ENCODE measurements at places on chromosomes 12 and 14.

DNA sequence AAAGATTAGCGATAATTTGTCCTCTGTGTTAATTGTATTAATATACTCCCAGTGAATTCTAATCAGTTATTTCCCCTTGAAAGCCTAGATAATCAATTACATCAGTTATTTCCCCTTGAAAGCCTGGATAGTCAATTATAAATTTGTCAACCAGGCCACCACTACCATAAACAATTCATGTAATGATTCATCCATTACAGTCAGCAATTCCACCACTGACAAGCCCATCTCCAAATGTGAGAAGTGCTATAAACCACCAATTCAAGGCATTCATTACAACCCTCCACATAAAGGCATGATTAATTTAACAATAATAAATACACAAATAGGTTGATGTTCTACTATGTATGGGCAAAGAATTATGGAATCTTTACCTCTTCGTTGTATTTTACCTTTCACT is 40.9 kb downstream of the INTS13 start:
- no peak for DNase-seq

- no peak for DNase-seq
Observed at GRCh38 chr12:19005257-19005801, 124.2 kb upstream of the PLEKHA5 start.

DNA sequence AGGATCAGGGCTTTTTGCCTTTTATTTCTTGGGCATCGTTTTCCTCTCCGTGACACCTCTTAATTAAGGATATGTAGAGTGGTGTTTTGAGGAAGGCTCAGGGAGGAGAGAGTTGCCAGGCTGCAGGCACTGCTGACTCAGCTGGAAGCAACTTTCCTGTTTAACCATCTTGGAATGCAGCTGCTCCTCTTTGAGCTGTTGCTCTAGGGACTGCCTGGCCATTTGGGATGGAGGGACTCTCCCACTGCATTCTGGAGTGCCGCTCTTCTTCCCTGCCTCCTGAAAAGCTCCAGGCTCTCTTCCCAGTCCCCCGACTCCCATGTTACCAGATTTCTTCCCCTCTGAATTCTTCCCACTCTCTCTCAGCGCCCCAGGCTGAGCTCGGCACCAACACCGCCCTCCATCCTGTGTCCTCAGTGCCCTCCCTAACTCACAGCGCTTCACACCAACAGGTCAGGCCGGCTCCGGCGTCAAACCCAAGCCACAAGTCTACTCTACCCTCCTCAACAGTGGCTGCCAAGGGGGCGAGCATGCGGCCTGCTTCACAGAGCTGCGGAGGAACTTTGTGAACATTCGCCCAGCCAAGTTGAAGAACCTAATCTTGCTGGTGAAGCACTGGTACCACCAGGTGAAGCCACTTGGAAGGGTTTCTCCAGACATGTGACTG is 5.9 kb downstream of the OAS3 start:
- no peak for DNase-seq

DNA sequence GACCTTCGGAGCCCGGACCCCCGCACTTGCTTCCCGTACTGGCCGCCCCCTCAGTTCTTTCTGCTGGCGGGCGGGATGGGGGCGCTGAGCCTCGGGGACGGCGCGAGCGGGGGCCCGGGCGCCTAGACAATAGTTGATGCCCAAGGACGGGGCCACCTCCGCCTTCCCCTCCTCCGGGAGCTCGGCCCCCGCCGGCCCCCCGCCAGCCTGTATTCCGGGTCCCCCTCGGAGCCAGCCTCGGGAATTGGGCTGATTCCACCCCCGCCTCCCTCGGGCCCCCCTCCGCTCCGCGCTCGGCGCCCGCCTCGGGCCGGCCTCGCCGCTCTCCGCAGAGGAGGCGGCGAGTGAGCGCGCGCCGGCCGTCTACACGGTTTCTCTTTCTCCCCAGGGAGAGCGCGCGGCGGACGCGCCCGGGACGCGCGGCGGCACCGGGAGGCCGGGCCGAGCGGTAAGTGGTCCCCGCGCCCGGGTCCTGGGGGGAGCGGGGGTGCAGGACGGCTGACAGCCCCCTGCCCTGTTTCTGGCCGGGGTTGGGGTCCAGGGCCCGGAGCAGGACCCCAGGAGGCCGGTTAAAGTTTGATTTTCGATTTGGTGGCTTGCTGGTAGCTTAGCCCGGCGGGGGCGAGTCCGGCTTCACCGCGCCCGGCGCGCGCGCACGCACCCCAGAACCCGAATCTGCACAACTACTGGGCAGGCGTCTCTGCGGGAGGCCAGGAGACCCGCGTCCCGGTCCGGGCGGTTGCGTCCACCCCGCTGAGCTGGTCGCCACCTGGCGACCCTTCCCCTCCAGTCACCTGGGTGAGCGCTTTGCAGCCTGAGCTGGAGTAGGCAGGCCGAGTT is 413.7 kb downstream of the PCNX1 start:
- DNase-seq: peak; percentile 73

DNA sequence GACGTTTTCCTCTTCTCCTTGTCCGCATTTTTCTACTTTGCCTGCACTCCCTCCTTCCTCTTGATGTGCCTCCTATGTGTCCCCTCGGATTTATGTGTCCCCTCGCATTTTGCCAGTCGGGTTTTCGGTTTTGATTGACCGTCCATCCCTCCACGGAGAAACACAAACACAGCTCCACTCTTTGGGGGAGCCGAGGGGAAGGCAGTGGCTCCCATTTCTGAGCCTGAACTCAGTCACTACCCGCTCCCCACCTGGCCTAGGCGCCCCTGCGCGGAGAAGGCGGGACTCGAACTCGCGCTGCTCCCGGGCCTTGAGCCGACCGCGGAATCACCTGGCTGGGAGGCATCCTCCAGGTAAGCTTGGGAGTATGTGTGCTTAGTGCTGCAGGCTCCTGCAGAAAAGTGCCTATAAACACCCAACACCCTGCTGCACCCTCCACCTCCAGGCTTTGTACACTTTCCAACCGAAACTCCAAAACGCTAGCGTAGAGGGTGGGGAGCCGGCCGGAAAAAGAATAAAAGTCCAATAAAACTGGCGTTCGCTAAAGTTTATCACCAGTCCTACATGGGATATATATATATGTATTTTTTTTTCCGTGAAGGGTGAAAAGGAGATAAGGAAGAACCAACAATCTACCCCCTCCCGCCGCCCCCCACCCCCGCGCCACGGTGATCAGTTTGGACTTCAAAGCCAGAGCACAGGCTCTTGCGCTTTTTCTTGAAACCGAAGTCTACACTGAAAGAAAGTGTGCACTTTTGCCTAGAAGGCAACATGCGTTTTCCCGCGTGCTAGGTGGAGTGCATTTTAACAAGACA is 3.3 kb upstream of the CCND2 start:
- DNase-seq: peak; percentile 31

DNA sequence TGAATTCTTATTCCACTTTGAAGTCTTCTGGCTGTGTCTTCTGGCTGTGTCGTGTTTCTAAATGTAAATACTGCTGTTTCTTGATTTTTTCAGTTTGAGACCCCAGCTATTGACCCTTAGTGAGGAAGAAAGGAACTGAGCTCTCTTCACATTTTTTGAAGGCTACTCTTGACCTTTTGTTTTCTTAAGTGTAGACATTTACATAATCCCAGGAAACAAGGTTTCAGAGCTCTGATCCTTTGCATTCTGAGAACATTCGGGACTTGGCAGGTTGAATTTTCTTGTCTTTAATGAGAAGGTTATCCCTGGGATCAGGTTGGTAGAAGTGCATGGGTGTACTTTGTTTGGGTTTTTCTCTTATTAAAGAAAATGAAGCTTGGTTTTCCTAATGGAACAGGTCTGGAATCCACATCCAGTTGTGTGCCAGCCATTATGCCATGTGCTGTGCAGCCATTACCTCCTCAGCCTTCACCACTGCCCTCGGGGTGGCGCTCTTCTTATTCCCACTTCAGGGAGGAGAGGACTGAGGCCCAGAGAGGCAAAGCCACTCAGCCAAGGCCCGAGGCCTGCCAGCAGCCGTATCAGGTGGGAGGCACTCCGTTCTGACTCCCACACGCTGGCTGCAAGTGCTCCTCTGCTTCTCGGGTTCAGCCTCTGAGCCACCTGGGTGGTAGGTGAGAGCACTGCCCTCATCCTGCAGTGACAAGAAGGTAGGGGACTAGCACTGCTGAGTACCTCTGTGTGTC is 120.9 kb downstream of the BEGAIN start:
- DNase-seq: no peak

DNA sequence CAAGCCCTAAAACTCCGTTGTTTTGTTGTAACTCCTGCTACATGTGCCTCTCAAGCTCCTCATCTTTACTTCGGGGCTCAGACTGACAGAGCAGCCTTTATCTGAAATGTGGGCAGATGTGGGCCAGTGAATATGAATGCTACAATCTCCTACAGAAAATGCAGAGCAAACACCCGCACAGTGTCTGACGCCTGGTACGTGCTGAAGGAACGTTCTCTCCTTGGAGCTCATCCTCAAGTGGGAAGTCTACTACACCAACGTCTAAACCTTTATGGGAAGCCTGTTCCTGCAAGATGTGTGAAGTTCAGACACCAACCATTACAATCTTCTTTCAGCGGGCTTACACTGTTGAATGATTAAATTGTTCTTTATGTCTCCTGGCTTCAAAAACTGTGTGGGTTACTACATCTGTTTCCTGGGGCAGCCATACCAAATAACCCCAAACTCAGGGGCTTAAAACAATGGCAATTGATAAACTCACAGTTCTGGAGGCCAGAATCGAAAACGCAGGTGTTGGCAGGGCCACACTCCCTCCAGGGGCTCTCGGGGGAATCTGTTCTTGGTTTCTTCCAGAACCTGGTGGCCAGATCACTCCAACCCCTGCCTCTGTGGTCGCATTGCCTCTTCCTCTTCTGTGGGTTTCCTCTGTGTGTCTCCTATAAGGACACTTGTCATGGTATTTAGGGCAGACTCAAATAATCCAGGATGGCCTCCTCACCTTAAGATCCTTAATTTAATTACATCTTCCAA is 179.7 kb upstream of the PLXNC1 start:
- DNase-seq: no peak

- no peak for DNase-seq
Observed at GRCh38 chr12:32777691-32778175, 22.0 kb upstream of the YARS2 start.

DNA sequence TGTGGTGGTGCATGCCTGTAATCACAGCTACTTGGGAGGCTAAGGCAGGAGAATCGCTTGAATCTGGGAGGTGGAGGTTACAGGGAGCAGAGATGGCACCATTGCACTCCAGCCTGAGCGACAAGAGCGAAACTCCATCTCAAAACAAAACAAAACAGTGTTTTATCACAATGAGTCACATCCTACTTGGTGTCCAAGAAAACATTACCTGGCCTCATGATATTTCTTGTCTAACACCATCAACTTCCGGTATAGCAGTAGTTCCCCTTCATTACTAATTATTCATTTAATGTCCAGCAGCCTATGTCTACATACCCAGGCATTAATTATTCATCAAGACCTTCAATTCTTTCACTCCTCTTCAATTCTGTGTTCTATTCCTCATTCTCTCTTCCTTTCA is 115.5 kb downstream of the CCDC59 start:
- no peak for DNase-seq

GRCh38 chr12:3202734-3203446 is 125.7 kb downstream of the TSPAN9 start:
- DNase-seq: peak; percentile 10

- no peak for DNase-seq
Observed at GRCh38 chr14:48936362-48936761, 649.8 kb downstream of the RPS29 start.

GRCh38 chr12:26212396-26212795 is 17.0 kb downstream of the SSPN start:
- no peak for DNase-seq

DNA sequence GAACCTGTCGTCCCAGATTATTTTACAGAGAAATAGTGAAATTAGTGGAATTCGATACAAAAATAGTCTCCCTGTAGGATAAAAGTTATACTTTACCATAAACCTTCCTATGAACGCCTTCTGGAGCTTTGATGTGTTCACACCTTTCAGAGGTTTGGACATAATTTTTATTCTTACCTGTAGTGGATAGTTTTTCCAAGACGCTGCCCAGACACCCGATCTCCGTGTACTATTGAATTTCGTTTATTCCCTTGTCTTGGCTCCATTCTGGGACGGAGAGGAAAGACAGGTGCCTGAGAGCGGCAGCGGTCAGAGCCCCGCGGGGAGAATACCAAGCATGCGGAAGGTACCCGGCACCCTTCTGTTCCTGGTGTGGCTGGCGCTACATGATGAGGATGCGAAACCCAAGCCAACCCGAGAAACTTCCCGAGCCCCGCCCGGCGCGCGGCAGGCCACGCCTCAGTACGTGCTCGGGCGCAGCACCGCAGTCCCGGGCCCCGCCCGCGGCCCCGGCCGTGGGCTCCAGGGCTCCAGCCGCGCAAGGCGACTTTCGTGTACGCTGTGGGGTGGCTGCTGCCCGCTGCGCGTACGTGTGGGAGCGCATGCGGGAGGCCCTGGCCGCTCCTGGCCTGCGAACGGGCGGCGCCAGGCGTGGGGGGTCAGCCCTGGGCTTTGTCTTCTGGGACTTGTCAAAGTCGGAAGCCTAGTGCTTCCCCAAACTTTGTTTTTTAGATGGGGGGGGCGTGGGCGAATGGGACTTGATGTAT is 11.3 kb upstream of the SNAPC1 start:
- DNase-seq: peak; percentile 68

- DNase-seq: peak; percentile 10
Observed at GRCh38 chr14:32564596-32564995, 235.5 kb downstream of the AKAP6 start.

DNA sequence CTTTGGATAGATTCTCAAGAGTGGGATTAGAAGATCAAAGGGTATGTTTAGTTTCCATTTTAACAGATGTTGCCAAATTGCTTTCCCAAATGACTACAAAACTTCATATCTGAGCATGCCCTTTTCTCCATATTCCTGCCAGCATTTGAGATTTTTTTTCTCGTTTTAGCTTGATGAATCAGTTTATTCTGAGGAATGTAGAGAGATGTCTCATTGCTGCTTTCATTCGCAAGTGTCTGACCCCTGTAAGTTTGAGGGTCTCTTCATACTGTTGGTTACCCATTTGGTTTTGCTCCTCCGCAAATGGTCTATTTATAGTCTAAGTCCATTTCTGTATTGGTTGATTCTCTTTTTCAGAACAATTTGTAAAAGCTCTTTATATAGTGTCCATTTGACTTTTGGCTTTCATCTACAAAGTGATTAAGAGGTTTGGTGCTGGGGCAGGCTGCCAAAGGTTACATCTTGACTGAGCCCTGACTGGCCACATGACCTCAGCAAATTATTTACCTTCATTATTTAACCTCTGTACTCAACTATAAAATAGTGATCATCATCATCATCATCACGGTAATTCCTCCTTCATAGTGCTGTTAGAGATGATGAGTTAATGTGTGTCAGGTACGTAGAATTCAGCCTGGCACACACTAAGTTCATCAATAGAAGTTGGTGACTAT is 33.6 kb downstream of the HCAR2 start:
- no peak for DNase-seq

- DNase-seq: no peak
Observed at GRCh38 chr12:75713434-75713833, 202.0 kb upstream of the KRR1 start.
